ENCODE measurements at places on chromosomes 3 and 15.

DNA sequence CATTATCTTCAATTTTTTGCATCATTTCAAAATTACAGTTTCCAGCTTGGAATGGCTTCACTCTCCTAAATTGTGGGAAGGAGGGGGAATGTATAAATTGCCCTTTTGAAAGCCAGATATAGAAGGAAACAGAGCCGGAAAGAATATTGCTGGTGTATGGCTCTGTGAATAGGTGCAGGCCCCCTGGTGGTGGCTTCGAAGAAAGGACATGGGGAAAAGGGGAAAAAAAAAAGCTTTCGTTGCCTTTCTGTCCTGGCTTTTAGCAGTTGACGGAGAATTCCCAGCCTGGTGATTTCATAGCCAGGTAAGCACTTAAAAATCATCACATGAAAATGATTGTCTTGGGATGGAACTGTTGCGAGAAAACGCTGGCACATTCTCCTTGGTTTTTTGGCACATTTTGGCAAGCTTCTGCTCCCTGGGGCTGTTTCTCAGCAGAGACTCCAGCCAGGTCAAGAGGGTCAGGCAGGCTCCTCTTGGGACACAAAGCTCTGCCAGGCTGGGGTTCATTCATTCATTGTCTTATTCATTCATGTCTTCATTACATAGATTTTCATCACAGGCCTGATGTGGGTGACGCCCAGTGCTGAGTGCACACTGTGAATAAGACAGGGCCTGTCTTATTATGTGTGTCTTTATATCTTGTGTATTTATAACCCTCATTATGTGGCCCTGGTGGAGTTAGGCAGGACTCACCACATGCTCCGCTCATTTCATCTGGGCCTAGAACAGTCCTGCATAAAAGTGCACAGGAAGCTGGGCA is 300.0 kb upstream of the TPM1 start:
- DNase-seq, result peak; percentile 9

- DNase-seq, result no peak
Measured at GRCh38 chr3:47197287-47197686, 33.4 kb upstream of the SETD2 start.

DNA sequence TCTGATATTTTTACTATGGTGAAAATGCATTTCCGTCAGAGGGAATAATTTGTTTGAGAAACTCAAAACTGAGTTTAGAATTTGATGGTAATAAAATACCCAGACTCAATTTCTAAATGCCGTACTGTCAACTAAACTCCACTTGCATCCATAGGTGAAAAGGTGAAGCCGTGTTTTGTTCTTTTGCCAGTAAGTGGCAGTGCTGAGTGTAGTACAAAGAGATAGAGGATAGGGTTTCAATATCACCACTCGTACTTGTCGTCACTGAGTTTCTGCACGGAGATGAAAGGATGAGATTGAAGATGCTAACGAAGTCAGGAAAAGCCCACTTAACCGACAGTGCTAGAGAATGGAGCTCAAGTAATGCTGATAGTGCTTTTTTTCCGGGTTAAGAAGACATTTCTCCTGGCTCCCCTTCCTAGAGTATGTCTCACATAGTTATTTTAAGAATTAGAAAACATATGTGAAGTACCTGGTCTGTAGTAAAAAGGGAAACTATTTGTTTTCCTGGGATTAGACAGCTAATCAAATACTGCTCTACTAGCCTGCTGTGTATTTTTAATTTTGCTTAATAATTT is 345.1 kb downstream of the IL5RA start:
- no peak for DNase-seq

- no peak for DNase-seq
Measured at GRCh38 chr3:178306432-178307115, 229.7 kb upstream of the KCNMB2 start.

GRCh38 chr3:164060923-164061322 is 1017.4 kb downstream of the SI start:
- DNase-seq, result no peak

DNA sequence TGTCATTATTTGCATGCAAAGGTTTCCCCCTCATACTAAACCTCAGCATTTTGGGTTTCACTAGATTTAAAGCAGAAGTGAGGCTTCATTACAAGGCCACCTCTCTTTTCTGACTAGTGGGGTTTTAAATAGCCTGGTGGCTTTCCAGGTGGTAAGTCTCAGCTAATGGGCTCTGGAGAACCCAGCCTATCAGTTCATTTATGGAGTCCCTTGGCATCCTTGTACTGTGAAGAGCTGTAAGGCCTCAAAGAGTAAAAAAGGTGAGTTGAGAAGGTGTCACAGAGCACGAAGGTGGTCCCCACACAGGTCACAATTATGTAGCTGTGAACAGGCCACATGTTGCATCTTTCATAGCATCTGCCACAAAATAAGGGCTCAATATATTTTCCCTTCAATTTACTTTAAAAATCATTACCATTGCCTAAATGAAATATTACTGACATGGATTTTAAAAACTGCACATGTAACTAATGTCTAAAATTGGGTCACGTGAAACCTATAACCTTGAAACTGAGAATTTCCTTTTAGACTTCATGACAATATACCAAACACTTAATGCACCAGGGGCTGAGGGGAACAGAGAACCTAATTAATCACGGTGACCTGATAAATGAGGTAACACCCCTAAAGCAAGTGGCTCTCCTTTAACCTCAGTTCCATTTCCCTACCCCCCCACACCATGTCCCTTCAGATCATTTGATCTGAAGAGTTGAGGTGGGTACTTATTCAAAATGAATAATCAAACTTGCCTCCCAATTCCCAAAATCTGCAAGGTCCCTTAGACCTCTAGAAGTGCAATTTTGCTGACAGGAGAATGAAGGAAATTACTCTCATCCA is 1.3 kb downstream of the NGLY1 start:
- DNase-seq, result no peak

- DNase-seq, result no peak
Measured at GRCh38 chr15:70257573-70258248, 160.0 kb upstream of the TLE3 start.

DNA sequence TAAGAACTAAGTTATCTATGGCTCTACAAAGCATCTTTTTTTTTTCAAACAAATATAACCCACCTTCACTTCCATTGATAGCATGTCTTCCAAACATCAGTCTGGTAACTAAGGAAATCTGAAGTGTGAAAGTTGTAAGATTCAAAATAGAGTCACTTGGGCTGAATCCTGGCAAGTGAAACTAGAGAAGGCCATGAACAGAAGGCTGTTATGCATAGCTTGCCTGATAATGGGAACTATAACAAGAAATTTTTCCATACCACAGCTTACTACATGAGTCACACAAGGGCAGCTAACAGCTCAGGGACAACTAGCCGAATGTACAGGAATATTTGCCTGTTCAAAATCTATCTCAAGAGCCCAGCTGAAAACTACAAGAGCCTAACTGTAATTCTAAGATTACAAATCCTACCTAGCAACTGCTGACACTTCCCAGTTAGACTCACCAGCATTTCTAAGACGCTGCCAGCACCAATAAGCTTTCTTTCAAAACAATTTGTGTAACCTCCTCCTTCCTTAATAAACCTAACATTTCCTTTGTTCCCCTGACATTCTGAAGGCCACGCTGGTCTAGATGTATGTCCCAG is 1066.5 kb downstream of the PLOD2 start:
- DNase-seq, result no peak

GRCh38 chr3:147267434-147267833 is 138.9 kb downstream of the ZIC4 start:
- no peak for DNase-seq

DNA sequence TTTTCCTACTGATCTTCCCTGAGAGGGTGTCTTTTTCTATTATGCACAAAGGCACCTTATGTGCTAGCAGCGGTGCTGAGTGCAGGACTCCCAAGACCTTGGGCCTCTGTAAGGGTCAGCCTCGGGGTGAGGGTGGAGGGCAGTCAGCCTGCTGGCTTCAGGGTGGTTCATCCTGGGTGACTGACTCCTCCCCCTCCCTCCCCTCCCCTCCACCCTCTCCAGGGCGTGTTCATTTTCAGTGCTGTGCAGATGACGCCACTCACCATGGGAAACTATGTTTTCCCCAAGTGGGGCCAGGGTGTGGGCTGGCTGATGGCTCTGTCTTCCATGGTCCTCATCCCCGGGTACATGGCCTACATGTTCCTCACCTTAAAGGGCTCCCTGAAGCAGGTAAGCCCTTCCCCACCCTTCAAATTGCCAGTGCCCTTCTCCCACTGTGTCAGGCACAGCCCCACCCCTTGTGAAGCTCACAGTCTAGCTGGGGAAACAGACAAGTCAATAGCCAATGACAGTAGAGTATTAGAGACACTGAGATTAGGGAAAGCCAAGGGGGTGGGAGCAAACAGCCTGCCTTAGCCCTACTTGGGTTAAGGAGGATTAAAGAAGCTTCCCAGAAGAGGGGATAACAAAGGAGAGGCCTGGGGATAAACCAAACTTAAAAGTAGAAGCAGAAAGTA is 41.9 kb downstream of the SLC6A1 start:
- no peak for DNase-seq

DNA sequence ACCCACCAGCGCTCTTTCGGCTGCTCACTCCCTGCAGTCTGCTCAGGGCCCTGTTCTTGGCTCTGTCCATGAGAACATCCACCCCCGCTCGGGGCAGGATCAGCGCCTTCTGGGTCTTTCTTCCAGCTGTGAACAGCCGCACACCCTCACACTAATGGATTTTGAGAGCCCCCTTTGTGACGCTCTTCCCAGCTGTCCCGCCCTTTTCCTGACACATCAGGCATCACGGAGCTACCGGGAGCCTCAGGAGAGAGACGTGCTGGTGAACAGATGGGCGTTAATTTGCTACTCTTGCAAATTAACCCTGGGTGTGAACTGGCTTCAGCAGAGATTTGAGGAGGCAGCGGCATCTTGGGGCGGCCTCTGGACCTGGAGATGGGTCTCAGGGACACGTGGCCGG is 113.0 kb downstream of the TMEM266 start:
- no peak for DNase-seq

GRCh38 chr15:98933406-98933805 is 74.2 kb downstream of the PGPEP1L start:
- DNase-seq, result no peak

DNA sequence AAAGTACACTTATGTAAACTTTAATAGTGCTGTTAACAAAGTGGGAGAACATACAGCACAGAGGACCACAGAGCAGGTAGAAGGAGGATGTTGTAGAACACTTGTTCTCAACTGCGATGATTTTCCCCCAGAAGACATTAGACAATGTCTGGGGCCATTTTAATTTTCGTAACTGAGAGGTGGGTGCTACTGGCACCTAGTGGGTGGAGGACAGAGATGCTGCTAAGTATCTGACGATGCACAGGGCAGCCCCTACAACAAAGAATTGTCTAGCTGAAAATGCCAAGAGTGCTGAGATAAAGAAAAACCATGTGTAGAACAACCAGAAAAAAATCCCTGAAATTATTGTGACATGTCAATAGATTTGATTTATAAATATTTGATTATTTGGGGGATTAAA is 5.0 kb upstream of the KBTBD8 start:
- DNase-seq, result no peak

GRCh38 chr3:150165396-150166094 is 194.8 kb upstream of the PFN2 start:
- no peak for DNase-seq

DNA sequence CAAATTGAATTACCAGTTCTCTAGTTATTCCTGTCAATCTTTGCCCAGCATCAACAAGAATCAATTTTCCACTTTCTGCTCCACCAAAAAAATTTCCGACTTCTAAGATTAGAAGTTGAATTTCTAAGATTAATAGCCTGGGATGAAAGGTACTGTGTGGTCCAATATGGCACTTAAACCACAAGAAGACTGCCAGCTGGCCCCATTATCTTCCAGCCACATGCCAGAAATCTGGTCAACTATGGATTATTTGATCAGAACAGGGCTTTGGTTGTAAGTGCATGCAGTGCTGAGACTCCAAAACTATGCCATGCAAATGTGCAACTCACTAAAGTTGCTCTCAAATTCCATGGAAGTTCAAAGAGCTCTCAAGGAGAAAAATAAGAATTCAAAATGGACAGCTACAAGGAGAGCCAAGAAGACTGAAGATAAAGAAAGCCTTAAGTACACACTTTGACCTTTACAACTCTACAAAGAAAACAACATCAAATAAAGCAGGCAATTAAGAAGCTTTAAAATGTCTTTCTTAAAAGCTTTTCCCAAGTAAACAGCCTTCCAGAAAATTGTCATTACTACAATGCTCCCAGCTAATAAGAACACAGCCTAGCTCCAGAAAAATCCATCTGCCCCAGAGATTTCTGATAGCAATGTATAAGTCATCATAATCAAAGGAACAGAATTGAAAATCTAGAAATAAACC is 64.2 kb downstream of the ST3GAL6 start:
- DNase-seq, result no peak

DNA sequence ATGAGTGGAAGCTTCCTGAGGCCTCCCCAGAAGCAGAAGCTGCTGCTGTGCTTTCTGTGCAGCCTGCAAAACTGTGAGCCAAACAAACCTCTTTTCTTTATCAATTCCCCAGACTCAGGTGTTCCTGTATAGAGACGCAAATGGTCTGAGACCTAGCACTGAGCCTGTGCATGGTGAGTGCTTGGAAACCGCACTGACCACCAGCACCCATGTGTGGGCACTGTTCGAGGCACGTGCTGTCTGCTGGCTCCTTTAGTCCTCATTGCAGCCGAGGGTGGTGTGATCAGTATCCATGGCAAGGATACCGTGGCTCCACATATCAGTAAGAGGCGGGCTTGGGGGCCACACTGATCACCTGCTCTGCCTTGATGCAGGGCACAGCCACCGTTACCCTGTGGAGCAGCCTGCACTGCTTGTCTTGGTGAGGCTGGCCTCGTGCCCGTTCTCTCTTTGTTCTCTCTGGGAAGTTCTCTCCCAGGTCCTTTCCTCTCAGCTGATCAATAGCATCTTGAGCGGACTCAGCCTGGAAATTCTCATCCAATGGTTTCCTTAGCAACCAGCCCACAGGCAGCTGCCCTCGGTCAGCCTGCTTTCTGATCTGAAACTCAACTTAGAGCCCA is 101.0 kb downstream of the PLXNA1 start:
- DNase-seq, result no peak

- DNase-seq, result no peak
Measured at GRCh38 chr3:136311261-136311660, 61.1 kb downstream of the PCCB start.

DNA sequence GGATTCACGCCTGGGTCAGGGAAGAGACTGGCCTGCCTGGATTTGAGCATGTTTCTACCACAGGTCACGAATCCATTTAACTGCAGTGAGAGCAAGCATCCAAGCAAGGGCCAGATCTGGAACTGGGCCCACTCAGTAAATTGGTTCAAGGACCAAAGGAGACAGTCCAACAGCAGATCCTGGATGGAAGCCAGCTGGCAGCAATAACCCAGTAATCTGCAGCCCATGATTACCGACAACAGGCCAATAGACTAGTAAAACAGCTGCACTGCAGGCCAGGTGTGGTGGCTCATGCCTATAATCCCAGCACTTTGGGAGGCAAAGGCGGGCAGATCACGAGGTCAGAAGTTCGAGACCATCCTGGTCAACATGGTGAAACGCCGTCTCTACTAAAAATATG is 11.8 kb downstream of the SAMD7 start:
- DNase-seq, result no peak

DNA sequence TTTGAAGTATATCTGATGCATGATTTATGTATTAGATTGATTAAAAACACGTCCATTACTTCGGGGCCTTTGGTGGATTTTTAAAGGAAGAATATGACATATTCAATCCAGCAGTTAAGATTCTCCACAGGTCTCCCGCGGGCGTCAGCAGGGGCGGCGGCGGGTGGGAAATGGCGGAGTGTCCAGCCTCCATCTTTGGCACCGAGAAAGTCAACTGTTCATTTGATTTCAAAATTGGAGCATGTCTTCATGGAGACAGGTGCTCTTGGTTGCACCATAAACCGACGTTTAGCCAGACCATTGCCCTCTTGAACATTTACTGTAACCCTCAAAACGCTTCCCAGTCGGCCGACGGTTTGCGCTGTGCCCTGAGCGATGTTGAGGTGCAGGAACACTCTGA is 7.2 kb upstream of the NANOGP8 start:
- no peak for DNase-seq

All from stimulated activated CD8-positive, alpha-beta memory T cell treated with anti-CD3 and anti-CD28 coated beads, Interleukin-7, amount 100 ng/mL, for 48 hours (primary cell).